Tibial artery (tissue), 4 donors: ENCODE measurements at places on chromosomes 11 and 22.
A peak's percentile ranks its signal among the peaks of the same experiment; 100 is the strongest.

DNA sequence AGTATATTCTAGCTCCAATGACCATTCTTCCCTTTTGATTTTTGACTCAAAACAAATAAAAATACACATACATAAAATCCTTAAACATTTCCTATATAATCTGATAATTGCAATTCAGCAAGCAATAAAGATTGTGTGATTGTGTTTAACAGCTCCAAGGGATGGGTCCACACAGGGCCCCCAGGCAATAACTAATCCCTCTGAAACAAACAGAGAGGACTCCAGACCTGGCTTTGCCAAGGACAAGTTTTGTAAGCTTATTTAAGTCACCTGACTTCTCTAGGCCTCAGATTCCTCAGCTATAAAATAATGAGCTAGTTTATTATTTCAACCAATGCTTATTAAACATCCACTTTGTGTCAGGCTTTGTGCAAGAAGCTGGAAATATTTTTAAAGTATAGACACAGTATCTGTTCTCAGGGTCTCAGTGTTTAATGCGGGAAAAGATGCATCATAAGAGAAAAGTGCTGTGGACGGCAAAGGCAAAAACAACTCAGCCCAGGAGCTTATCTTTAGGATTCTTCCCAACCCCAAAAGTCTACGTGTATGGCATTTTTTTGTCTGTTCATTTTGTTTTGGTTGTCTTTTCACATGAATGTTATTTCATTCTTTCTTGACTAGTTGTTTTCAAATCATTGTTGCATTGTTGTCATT lies 20.1 kb downstream of the FZD4 start:
- no peak for DNase-seq

DNA sequence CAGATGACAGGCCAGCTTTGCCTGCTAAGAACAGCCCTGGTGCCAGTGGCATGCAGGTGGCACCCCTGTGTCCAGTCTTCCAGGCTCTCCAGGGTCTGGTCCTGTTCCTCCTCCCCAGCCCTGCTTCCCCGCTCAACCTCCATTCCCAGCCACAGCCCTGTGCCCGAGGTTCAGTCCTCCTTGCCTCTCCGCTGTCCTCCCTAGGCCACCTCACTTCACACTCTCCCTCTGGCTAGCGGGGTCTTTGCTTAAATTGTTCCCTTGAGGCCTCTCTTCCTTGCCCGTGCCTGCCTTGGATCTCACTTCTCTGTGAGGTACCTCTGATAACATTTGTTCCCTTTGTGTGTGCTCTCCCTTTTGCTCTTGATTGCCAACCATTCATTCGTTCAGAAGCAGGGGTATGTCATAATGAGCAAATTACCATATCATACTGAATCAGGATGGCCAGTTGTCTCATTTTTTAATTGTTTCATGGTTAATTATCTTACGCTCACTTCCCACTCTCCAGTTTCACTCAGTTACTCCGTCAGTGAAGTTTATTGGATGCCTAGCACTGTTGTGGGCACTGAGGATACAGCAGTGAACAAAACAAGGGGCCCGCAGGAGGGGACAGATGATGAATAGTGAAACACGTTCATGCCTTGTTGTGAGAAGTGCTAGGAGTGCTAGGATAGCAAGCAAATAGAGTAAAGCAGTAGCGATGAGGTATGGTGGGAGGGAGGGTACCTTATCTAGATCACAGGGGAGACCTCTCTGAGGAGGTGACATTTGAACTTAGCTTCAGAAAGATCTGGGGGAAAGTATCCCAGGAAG lies 7.4 kb downstream of the BMAL1 start:
- no peak for DNase-seq

DNA sequence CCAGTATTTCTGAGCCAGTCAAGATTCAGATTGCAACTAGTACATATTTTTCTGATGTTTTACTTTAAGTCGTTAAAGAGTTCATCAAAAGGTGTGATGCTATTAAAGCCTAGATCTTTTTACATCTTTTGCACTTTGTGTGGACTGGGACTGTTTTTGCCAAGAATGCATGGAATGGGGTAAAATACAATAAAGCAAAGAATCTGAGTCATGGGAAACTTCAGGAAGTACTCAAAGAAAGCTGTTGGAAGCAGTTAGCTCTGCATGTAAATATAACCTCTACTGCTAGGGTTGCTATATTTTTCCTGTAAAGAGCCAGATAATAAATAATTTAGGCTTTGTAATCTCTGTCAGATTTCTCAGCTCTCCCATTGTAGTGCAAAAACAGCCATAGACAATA lies 20.9 kb downstream of the ATXN10 start:
- no peak for DNase-seq

DNA sequence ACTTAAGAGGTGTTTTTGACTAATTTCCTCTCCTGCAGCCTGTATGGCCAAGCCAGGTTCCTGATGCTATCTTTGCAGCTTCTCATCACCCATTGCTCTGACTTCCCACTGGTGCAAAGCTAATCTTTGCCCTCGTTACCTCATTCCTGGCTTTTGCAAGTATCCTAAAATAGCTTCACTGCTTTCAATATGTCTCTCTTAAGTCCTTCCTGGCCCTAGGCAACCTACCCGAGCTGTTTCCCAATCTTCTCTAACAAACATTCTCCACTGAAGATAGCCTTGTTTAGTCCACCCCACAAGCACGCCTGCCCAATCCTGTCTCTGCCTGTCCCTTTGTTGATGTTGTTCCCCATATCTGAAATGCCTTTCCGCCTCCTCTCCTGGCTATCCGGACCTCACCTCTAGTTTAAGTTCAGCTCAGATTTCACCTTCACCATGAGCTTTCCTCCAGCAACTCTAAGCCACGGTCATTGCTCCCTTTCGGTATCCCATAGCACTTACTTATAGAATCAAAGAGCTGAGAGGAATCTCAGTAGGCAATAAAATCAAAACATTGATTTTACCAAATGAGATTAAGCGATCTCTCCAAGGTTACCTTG lies 30.1 kb upstream of the CECR2 start:
- no peak for DNase-seq

- no peak for DNase-seq
Observed at GRCh38 chr11:116114198-116114651, 610.0 kb upstream of the CADM1 start.

GRCh38 chr11:113531083-113531482 lies 55.9 kb upstream of the DRD2 start:
- DNase-seq = no peak

DNA sequence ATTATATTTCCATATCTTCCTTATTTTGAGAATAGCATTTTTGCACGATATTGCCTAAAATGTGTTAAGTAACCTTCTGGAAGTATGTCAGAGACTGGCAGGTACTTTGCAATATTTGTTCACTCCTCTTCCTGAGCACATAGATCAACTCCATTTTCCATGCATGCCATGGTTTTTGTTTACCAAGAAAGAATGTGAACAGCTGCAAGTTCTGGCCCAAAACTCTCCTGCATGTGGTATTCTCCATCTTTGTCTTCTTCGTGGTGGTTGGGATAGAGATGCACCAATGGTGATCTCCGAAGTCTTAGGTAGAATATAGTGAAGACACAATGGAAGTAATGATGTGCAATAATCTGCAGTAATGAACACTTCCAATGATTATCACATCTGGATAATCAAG lies 2241.0 kb upstream of the RAG2 start:
- DNase-seq = no peak

- DNase-seq = no peak
Observed at GRCh38 chr22:46876357-46876934, 114.0 kb downstream of the TBC1D22A start.

- peak; percentile 20 for DNase-seq
Observed at GRCh38 chr11:44775985-44776446, 49.3 kb downstream of the TSPAN18 start.

DNA sequence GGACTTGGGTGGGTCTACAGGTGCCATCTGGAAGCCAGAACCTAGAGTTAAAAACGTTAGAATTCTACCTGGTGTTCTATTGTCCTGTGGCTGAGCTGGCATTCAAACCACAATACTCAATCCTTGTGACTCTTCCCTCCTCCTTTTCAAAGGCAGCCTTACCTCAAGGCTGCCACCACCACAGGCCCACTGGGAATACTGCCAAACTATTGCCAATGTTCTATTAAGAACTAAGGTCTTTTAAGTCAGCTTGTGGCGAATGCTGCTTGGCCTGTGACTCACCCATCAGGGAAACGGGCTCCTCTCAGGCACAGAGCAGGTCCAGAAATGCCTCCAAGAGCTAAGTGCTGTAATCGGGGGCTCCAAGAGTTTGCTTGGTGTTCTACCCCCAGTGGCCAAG lies 1008.4 kb downstream of the JRKL start:
- no peak for DNase-seq

DNA sequence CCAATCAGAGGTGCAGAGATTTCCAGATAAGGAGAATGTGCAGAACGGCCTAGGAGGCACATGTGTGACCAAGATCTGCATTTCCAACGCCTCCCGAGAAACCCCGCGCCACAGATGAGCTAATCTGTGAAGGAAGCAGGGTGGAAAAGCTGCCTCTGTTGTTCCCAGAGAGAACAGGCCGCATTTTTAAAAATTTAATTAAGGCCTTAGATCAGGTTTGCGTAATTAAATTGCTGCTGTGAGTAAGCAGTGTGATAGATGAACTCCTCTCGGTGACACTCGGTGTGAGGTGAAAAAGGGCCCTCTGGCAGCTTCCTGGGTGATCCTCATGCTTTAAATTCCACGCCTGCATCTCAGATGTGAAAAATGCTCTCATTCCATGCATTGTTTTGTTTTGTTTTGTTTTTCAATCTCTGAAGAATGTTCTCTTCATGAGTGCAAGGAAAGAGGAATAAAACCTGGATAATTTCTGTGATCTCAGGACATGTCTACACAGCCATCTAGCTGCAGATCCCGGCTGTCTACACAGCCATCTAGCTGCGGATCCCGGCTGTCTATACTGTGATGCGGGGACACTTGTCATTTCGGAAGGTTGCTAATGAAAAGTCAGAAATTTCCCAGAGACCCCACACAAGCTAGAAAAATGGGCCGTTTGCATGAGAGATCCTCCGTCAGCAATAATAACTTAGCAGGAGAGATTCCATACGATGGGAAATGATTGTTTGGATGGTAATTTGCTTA lies 1398.9 kb downstream of the BRD1 start:
- peak; percentile 24 for DNase-seq

GRCh38 chr11:115980337-115981103 lies 476.3 kb upstream of the CADM1 start:
- DNase-seq = no peak

- DNase-seq = peak; percentile 67
Observed at GRCh38 chr11:16815047-16815767, 76.8 kb downstream of the C11orf58 start.

DNA sequence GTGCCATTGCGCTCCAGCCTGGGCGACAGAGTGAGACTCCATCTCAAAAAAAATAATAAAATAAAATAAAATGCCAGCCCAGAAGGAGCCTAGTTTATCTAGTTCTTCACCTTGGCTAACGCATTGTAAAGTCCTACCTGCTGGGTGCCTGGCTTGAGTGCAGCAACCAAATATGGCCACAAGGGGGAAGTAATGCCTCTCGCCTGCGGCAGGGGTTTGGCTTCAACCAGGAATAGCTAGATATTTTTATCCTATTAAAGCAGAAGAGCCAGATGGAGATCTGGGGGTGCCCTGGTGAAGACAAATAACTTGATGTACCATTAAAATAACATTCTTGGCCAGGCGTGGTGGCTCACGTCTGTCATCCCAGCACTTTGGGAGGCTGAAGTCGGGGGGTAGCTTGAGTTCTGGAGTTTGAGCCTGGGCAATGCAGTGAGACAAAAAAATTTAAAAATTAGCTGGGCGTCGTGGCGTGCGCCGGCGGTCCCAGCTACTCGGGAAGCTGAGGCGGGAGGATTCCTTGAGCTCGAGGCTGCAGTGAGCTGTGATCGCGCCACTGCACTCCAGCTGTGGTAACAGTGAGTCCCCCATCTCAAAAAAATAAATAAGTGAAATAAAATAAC lies 20.6 kb upstream of the PLEKHB1 start:
- peak; percentile 84 for DNase-seq

GRCh38 chr22:45882881-45883810 lies 93.8 kb downstream of the WNT7B start:
- no peak for DNase-seq

DNA sequence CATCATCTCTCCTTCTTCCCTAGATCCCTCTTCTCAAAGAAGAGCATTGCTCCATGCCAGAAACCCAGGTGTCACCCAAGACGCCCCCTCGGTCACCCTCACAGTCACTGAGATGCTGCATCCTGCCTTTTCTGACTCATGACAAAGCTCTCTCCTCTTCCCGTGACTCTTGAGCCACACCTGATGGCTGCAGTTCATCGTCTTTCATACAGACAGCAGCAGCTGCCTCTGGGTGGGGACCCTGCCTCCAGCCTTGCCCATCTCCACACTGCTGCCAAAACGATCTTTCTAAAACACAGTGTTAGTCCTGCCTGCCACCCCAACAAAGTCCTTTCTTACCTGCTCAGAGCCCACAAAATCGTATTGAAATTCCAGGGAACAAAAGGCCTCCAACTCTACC lies 44.8 kb downstream of the BUD13 start:
- peak; percentile 7 for DNase-seq

DNA sequence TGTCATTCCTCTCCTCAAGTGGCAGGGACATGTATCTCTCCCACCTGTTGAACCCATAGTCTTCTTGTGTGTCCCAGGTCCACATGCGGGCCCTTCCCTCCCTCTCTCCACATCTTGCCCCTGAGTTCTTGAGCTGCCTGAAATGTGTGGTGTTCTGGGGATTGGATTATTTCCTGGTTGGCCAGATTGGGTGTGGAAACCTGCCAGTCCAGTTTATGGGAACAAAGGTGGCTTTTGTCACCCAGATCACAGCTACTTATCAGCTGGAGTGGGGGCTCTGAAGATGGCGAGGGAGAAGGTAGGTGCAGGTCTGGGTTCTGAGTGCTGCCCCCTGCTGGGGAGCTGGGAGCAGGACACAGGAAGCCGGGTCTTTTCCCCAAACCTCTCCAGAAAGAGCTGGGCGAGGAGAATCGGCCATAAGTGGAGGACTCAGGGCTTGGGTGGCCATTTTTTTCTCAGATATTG lies 14.2 kb downstream of the DTX4 start:
- DNase-seq = no peak

- DNase-seq = no peak
Observed at GRCh38 chr22:46286006-46286405, 10.7 kb upstream of the GTSE1 start.

- no peak for DNase-seq
Observed at GRCh38 chr11:620201-620600, 4.5 kb upstream of the IRF7 start.

DNA sequence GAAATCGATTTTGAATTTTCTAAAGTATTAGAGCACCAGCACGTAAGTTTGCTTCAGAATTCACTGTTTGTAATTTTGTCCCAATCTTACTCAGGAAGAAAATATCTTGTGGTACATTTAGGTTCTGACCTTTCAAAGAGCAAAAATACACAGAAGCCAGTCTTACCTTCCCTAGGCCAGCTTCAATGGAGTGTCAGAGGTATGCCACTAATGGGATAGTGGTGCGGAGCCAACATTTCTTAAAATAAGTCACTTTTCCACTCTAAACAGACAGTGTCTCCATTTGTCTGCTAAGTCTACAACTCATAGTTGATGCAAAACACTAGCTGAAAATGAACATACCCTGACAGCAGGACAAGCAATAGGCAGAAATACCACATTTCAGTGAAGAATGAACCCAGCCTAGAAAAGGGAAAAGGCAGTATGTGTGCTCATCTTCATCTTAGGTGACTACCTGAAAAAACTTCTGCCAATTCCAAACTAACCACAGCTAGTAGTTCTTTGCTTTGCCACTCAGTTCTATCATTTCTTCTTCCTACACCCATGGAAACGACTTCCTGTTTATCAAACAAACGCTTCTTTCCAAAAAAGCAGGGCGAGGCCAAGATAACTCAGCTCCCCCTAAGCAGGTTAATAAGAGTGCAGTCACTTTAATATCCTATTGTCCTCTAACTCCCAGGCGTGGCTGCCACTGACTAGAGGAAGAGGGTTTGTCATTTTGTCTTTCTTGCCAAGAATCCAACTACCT lies 94.0 kb upstream of the APOA1 start:
- DNase-seq = no peak

GRCh38 chr11:62370743-62371440 lies 33.6 kb downstream of the ASRGL1 start:
- DNase-seq = no peak
